Gastroesophageal sphincter (tissue), 4 donors: ENCODE measurements at places on chromosomes 6 and 20.

DNA sequence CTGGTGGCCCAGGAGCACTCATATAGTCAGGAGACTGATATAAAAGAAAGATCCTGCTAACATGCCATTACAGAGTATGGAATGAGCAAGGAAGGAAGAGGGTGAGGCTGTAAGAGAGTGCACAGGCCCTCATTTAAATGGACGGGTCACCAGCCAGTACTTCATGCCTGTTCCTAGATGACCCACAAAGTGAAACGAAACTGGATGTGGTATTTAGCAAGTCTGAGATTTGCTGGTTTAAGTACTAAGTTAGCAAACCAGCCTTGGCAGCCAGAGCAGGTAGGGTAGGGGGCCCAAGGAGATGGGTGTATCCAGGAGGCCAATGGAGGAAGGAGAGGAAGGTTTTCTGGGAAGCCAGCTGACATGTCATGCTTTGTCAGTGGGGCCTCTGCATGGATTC is 15.9 kb downstream of the NT5E start:
- ATAC-seq: no peak

DNA sequence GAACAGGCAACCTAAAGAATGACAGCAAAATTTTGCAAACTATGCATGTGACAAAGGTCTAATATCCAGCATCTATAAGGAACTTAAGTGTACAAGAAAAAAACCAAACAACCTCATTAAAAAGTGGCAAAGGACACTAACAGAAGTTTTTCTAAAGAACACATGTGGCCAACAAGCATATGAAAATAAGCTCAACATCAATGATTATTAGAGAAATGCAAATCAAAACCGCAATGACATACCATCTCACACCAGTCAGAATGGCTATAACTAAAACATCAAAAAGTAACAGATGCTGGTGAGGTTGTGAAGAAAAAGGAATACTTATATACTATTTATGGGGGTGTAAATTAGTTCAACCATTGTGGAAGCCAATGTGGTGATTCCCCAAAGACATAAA is 5.5 kb downstream of the RFPL4B start:
- ATAC-seq: no peak

DNA sequence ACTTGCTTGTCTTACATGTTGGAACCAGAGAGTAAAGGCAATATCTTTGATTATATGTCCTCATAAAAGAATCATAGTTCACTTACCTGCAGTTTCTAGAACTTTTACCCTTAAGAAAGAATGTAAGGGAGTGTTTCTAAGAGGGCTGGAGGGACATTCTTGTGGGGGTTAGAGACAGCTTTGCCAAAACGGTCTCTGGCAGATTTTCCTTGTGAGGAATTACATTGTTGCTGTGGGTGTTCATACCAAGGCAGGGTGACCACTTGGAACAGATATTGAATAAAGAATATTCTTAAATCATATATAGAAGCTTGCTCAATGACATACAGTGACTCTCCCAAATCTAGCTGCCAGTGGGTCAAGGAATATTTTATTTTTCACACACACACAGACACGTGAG is 517.6 kb upstream of the SOX4 start:
- no peak for ATAC-seq

GRCh38 chr20:19143890-19144289 is 68.6 kb upstream of the SLC24A3 start:
- no peak for ATAC-seq

GRCh38 chr6:17492350-17492749 is 99.0 kb downstream of the CAP2 start:
- ATAC-seq: no peak
